Adipocyte (in vitro differentiated cells): ENCODE measurements at places on chromosomes 6 and 20.

GRCh38 chr20:50920997-50921396, 10.2 kb downstream of the ADNP start:
- peak; percentile 36 for DNase-seq

- no peak for DNase-seq
Observed at GRCh38 chr20:51275826-51276225, 252.9 kb upstream of the KCNG1 start.

DNA sequence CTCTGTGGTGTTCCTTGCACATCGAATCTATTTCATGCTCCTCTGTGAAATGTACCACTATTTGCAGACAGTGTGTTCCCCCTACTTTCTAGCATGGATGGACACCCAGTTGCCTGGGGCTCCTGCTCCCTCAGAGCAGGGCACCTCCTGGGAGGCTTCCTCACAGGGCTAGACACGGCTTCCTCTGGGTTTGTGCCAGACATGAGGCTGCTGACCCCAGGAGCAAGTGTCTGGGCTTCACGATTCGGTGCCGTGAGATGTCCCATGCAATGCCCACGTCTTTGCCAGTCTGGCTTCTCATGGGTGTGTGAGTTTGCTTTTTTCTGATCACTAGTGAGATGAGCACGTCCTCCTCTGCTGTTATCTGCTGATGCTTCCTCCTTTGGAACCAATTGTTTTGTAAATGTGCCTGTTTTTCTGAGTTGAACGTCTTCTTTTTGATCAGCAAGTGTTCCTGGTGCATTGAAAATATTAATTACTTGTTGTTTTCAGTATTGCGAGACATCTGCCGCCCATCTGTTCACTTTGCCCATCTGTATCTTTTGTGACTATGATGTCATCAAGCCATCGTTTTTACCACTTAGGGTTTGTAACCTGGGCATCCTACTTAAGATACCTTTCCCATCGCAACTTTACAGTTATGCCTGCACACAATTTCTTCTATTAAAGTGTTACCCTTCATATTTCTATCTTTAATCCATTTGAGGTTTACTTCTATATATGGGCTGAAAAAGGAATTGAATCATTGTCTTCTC, 92.0 kb downstream of the TTLL2 start:
- DNase-seq, result no peak

DNA sequence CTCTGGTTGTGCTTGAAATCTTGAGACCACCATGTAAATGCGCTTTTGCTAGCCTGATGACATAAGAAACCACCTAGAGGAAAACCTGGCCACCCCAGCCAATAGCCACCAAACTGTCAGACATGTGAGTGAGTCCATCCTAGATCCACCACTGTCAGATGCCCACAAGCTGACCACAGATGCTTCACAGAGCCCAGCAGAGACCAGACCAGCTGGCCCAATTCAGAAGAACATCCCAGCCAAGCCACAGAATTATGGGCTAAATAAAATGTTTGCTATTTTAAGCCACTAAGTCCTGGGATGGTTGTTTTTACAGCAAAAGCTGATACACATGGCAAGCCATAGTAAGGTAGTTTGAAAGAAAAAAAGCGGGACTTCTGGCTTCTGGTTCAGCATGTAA, 425.3 kb downstream of the KIF16B start:
- DNase-seq, result no peak

DNA sequence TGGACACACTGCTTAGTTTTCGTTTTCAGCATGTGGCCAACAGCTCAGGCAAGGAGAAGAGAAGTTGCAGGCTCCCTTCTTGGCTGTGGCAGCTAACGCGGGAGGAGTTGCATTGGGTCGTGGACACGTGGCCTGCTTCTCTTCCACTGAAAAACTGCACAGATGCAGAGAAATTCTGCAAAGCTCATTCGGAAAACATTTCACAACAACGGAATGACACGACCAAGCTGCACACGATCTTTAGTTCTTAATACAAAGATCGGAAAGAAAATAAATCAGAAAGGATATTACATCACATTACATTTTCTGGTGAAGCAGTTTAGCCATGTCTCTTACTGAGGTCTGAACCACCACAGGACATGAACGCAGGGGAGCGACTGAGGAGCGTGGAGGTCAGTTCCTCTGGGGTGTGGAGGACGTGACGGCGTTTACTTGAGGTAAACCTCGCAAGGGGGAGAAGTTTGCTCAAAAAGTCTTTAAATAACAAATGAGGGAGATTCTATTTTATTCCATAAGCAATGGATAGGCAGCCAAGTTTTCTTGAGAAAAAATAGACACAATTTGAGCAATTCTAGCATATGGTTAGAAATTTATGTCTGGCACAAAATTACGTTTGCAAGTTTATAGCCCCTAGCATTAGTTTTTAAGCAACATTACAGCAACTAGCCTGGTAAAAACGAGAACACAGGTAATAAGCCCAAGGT, 178.3 kb downstream of the THBS2 start:
- DNase-seq, result peak; percentile 41

DNA sequence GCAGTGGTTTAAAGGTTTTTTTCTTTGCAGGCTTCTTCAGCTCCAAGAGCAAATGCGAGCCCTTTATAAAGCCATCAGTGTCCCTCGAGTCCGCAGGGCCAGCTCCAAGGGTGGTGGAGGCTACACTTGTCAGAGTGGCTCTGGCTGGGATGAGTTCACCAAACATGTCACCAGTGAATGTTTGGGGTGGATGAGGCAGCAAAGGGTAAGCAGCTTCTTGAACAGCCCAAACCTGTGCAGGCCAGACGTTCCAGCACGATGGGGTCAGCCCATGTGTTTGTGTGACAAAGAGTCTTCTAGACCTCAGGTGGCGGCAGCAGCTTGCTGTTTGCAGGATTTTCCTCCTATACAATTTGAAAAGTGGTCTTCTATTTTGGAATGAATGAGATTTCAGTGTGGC, 17.7 kb downstream of the DSP start:
- no peak for DNase-seq

DNA sequence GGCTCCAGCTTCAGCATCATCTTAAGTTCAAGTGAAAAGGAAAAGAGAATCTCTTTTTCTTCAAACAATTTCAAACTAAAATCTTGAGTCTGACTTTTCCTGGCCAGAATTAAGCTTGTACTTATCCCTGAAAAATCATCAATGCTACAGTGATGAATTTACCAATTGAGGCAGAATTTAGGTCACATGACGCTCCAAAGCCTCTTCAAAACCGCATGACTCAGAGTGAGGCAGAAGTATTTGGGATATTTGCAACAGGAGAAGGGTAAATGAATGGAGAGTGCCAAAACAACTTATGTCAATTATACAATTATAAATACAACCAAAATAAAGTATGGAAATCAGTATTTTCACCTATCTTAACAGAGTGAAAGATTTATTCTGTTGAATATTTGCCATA, 515.5 kb downstream of the COL12A1 start:
- peak; percentile 29 for DNase-seq

DNA sequence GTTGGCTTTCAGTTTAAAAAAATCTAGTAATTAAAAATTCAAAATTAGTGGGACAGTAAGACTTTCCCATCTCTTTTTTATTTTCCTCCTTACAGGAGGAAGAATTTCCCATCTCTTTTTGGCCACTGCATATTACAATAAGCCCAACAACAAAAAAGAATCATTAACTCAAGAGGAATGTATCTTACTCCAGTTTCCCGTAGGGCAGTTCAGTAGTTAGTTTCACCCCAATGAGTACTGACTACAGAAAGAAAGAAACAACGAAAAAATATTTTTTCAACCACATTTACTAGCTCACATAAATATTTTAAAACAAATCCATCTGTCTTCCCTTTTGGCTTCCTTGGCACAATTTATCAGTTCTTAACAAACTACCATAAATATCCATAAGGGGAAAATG, 14.9 kb upstream of the BLOC1S5 start:
- no peak for DNase-seq

DNA sequence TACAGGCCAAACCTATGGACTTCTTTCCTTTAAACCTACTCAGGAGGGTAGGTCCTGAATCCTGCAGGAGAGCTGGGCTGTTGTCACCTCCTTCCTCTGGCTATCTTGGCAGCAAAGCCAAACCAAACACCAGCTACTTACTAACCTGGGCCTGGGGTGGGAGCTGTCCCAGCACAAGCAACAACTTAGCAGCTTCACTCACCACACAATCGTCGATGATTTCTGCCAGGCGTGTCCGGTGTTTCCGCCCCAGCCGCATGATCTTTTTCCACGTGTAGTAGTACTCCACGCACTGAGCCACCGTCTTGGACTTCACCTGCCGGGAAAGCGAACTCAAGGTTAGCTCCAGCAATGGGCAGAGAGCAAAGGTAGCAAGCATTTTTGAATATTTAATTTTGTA, 25.4 kb upstream of the MRPS10 start:
- no peak for DNase-seq

DNA sequence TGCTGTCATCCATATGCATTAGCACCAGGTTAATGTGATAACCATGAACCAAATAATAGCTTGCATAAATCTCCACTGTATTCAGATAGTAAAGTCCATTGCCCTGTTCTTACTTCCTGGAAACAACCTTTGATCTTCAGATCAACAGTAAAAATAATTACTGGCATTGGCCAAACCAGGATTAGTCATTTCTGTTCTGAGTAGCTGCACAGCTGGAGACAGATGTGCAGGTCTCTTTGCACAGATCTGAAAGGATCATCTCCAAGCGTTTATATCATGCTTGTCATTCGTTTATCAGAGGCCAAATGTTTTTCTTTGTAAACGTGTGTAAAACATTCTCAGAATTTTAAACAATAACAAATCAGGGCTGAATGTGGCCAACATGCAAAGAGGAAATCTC, 134.4 kb upstream of the HMGCLL1 start:
- DNase-seq, result peak; percentile 38

DNA sequence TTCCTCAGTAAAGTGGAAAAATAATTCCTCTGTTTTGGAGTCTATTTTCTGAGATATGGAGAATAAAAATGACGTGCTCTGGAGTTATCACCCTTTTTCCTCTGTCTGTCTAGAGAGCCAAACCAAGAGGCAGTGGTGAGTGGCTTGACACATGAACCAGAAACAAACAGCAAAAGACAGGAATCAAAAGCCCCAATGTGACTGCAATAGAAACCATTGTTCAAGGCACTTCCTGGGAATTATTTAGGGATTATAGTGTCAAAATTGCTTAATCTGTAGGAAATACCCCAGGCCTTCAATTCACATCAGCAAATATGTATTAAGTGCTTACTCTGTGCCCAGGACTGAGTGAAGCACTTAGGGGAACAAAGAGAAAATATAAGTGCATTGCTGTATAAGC, 560.4 kb upstream of the JAG1 start:
- DNase-seq, result no peak

GRCh38 chr20:9241232-9241692, 172.4 kb downstream of the PLCB4 start:
- peak; percentile 73 for DNase-seq

- DNase-seq, result no peak
Observed at GRCh38 chr6:139659196-139659595, 284.7 kb upstream of the CITED2 start.

GRCh38 chr6:82006027-82006738, 241.4 kb downstream of the IBTK start:
- DNase-seq, result peak; percentile 72

DNA sequence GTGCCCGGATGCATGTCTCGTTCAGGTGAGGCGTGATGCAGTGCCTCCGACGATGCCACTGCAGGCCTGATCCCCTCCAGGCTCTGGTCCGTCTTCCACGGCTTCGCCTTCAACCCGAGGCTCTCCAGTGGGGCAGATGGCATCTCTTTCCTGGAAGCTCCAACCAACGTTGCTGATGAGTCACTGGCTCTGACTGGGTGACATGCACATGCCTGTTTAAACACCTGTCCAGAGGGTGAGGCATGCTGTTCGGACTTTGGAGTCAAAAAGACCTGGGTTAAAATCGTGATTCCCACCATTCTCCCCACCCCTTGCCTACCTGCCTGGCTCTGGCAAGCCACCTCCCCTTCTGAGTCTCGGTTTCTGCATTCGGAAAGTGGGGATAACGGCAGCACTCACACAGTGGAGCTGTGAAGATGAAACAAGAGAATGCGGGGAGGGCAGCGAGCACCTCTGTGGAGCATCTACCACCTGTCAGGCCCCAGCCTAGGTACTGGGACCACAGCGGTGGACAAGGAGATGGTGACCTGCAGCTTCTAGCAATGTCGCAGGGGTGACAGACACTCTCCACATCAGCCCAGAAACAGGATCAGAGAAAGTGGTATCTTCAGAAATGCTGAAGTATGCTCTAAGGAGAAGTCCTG, 8.5 kb upstream of the EDN3 start:
- DNase-seq, result no peak

DNA sequence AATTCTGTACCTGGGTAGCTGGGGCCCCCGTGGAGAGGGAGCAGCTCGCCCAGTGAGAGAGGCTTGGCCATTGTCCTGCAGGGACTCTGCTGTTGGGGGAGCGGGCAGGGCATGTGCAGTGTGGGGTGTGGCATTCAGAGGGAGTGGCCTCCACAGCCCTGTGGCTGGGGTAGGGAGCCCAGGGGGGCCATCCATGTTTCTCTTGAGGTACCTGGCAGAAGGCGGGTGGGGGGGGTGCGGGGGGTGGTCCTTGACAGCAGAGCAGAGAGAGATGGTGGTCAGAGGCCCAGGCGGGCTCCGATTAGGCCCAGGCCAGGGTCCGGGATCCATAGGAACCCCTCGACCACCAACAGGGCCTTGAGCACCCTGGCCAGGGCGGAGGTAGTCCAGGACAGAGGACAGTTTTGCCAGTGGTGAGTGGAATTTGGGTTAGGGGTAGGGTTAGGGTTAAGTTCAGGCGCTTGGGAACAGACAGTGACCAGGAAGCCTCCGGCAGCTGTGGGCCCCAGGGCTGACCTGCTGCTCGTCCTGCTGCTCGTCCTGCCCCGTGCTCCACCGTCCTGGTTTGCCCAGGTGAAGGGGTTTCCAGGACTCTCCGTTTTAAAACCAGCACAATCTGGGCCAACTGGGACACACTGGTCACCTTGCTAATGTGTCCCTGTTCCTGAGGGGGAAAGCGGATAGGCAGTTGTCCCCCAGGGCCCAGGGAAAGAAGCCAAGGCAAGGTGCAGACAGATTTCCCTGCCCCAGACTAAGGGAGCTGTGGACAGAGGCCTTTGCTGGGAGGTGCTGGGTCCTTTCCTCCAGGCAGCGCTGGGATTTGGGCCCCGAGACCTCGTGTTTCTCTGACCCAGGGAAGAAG, 24.8 kb upstream of the MYT1 start:
- no peak for DNase-seq

GRCh38 chr20:8212286-8212685, 80.2 kb downstream of the PLCB1 start:
- no peak for DNase-seq

DNA sequence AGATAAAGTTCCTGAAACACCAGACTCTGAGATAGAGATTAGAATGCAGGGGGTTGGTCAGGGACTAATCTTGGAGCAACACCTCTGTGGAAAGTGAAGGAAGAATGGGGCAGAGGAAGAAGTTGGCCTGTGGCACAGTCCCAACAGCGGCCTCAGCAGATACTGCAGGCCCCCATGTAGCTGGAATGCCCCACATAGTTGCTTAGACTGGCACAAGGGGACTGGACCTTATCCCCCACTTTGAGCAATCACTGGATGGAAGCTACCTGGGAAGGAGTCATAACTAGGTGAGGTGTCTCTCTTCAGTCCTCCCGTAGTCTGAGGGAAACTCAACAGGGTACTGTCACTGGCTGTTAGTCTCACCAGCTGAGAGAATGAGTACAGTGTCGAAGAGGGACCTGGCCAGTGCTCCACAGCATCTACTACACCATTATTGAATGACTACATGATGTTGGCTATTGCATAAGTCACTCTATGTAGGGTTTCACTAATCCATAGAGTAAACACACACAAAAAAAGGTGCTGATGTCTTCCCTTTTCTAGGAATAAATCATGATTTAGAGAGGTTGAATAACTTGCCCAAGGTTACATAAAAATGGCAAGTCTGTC, 47.5 kb downstream of the ADGRG6 start:
- no peak for DNase-seq
